ENCODE measurements at places on chromosomes 6 and 20.

DNA sequence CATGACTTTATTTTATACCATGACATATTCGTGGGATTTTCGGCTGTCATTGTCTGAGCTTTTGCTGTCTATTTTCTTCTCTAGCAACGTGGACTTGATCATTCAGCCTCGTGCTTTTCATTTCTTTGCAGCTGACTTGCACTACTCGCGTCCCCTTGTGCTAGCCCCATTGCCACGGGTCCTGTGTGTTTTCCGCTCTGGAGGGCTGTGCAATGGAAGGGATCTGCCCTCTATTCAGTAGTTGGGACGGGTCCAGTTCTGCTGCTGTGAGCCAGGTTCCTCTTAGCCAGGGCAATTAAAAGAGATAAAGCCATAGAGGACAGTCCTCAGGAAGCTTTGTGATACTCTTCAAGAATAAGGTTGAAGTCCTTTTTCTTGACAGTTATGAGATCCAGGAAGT is 17.6 kb downstream of the NEDD9 start:
- no peak for DNase-seq

- no peak for DNase-seq
Measured at GRCh38 chr20:24118034-24118433, 129.5 kb upstream of the GGTLC1 start.

- DNase-seq, result no peak
Measured at GRCh38 chr6:120493505-120493904, 840.8 kb downstream of the TBC1D32 start.

DNA sequence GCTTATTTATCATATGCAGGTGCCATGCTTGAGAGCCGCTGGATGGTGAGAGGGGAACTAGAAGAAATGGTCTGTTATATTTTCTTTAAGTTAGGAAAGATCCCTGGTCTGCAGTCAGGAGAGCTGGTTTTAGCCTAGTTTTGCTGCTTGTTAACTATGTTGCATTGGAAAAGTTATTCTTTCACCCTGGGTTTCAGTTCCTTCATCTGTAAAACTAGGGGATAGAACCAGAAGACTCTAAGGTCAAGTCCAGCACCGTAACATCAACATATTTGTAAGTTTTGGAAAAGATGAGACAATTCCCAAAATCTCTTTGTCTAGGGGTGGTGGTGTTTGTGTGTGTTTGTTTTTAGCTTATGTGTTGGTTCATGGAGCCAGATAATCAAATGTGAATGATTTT is 304.0 kb downstream of the QKI start:
- DNase-seq, result no peak

- DNase-seq, result peak; percentile 88
Measured at GRCh38 chr20:57622579-57623381, 2.6 kb upstream of the ZBP1 start.

- DNase-seq, result no peak
Measured at GRCh38 chr6:111663692-111664564, 58.2 kb upstream of the TRAF3IP2 start.

- no peak for DNase-seq
Measured at GRCh38 chr6:145315982-145316600, 419.2 kb downstream of the EPM2A start.

DNA sequence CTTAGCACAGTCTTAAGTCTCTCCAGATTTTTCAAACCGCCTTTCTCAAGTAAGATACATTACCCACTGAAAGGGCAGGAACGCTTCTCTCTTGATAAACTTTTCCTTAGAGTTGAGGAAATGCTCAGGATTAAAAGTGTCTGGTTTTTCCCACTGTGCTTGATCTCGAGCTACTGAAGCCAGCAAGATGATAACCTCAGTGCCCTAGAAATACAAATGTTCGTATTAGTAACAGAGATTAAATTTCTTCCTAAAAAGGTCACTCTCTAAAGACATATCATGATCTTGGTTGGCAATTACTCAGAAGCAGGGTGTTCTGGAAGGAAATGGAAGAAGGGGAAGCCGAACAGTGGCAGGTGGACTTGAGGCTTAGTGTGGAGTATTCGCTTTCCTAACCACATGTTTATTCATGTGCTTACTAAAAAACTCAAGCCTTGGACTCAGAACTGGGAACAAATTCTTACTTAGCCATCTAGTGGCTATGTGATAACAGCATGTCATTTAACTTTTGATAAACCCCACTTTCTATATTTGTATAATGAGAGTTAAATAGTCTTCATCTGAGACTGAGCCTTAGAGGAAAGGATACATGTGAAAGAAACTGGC is 20.1 kb downstream of the C6orf141 start:
- DNase-seq, result no peak

DNA sequence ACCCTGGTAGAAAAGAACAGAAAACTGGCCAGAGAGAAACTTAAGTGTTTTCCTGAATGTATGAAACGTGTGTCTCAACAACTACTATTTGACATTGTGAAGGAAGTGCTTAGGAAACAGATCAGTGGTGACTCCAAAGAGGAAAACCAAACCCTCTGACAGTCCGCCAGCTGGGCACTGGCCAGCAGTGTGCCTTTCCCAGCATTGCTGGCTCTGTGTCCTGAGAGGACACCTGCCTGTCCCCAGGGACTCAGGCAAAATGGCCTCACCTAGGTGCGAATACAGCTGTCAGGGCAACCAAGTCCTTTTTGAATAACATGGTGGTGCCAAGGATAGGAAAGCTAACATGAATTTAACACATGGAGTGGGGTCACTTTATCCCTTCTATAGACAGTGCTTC is 72.5 kb downstream of the NDUFAF5 start:
- no peak for DNase-seq
